Renal cortex interstitium (tissue), 15 donors: ENCODE measurements at places on chromosomes 7 and 10. TPM values are rescaled to one million over a fixed set of nuclear protein-coding genes. Genes with fewer than 3 reads are reported as not detected.

GRCh38 chr10:105797234-105797890 is 1156.3 kb downstream of the SORCS3 start:
- peak; percentile 15 for DNase-seq

- DNase-seq, result peak; percentile 92
Measured at GRCh38 chr10:98414932-98415730, at the start of gene PYROXD2. Gene PYROXD2, minus strand, starts transcription at chr10:98415182. Its CDS starts 47 bp downstream, at chr10:98415135.

- DNase-seq, result no peak
Measured at GRCh38 chr7:54394834-54395233, 147.3 kb upstream of the VSTM2A start.

TMEM236 gene
- 0.29 TPM for polyA plus RNA-seq

DNA sequence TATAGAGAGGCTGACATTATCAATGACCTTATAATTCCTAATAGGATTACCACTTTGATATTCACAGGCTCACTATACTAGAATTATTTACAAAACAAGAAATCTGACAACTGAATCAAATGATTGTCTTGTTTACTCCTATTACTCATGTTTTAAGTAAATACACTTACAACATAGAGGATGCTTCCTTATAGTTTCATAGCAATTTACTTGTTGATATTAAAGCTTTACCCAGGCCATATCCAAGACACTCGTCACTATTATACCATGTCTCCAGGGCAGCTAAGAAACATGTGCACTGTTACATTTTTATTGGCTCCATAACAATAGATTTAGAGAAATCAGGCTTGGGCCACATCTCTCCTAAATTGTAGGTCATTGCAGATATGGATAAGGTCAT is 276.9 kb downstream of the HGF start:
- DNase-seq, result no peak

DNA sequence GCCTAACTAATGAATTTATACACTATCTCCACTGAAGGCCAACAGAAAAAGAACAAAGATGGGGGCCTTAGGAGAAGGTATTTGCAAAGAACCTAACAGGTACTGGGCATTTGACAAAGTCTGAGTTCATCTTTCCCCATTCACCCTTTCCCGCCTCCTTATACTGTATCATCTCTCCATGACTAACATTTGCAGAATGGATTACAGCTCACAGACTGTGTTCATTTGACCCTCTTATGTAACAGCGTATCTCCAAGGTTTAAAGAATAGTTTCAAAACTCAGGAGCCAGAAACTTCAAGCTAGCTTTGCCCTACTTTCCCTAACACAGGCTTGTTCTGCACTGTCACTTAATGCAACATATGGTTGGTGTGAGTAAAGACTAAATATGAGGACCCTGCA is 238.7 kb upstream of the CELF2 start:
- no peak for DNase-seq

GRCh38 chr7:44077061-44077460 is 5.3 kb downstream of the POLM start:
- DNase-seq, result no peak

DNA sequence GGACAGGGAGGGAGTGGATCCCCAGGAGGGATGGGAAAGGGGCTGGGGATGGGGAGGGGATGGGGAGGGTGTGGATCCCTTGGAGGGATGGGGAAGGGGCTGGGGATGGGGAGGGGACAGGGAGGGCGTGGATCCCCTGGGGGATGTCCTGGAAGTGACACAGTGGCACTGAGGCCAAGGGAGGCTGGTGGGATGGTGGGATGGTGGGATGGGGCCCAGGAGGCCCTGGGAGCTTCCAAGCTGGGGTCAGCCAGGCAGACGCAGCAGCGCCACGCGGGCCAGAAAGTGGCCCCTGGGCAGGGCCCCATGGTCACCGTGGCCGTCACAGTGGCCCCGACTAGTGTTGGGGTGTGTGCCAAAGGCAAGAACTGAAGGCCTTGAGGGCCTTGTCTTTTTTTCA is 67.8 kb downstream of the INPP5A start:
- no peak for DNase-seq

FGFR2 gene
- polyA plus RNA-seq, result 86.5 TPM

GRCh38 chr7:157151626-157152339 is 13.1 kb downstream of the UBE3C start:
- DNase-seq, result no peak

LIPK gene
- polyA plus RNA-seq, result not detected

DNA sequence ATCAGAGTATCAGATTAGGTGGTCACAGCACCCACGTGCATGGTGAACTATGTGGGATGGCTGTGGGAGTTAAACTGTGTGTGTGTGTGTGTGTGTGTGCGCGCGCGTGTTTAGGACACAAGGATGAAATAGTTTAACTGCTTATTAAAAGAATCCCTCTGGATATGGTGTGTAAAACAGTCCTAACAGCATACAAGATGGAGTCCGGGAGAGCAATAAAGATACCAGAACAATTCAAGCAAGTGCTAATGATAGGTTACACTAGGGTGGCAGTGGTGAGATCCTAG is 202.2 kb downstream of the IPMK start:
- DNase-seq, result no peak

DNA sequence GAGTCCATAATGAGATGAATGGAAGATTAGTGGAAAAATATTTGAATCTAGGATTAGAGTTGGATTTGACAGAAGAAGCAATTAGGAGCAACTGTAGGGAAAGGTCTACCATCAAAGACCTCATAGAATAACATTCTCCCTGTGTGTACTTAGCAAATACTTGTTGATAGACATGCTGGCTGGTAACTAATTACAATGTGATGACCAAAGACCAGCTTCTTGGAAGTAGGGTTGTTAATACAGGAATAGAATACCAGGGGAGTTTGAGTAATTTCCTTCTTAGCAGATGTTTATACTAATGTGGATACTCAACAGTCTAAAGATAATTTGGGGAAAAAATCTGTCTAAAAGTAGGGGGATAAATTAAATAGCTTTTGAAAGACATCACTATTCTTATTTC is 357.5 kb upstream of the BMPER start:
- no peak for DNase-seq

ELAPOR2 gene
- 6.9 TPM for polyA plus RNA-seq

DNA sequence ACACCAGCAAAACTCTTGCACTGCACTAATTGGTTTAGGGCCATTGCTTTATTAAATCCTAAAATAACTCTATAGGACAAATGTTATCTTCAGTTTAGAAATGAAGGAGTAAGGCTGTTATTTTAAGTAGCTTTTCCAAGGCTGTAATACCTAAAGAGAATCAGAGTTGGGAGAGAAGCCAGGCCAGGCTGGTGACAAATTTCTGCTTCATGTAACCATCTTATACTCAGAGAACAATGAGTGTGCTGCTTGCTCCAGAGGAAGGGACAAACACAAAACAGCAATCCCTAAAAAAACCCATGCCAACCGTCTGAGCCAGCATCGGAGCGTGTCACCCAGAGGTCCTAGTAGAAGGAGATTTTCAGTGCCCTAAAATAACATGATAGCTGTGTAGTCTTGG is 49.7 kb upstream of the TARP start:
- no peak for DNase-seq

DNA sequence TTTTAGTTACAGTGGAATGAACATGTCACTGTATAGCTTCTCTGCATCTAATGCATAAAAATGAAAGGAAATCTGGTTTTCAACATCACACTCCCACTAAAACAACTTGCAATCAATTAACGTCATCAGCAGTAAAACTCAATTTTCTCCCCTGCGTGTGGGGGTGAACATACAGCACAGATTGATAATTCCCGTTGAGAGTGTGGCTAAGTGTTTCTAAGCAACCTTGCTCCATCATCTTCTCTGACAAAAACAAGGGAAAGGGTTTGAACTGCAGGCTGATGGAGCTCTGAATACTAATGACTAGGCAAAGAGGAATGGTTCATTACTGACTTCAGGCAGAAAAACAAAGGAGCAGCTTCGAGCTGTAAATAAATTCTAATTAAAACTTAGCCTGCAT is 238.3 kb downstream of the PARD3 start:
- DNase-seq, result no peak

- DNase-seq, result no peak
Measured at GRCh38 chr7:131096267-131096927, 231.3 kb upstream of the MKLN1 start.

- DNase-seq, result no peak
Measured at GRCh38 chr10:50358925-50359687, 107.8 kb upstream of the ASAH2 start.

- no peak for DNase-seq
Measured at GRCh38 chr7:18393465-18394118, 102.0 kb upstream of the HDAC9 start.

GRCh38 chr10:110355141-110355831 is 50.6 kb upstream of the SMNDC1 start:
- DNase-seq, result no peak

- no peak for DNase-seq
Measured at GRCh38 chr7:64907641-64908326, 4.7 kb downstream of the ZNF273 start.

- no peak for DNase-seq
Measured at GRCh38 chr7:124130-124949, 68.0 kb upstream of the FAM20C start.

LRIT1 gene
- not detected for polyA plus RNA-seq

DNTT gene
- 0.20 TPM for polyA plus RNA-seq

DNA sequence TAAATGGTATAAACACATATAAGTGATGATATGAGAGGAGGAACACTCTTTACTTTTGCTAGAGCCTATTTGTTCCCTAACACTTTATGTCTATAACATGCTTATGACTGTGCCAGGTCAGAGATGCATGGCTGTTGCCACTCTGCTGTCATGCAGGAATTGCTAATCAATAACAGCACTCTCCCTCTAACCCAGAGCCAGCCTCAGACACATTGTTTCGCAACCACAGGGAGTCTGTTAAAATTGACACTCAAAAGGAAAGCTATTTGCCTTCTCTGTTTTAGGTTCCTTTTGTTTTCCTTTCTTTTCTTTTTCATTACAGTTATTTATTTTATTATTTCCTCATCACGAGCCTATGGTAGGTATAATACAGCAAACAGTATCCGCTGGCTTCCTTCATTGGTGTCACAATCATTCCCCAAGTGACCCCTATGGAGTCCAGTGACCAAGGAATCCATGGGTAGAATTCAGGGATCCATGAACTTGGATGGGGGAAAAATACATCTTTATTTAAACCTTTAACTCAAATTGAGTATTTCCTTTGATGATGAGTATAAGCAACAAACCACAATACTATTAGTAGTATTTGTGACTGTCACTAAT is 6.8 kb downstream of the PON2 start:
- DNase-seq, result no peak

GRCh38 chr10:128124813-128125403 is 1.3 kb downstream of the MKI67 start:
- DNase-seq, result no peak

CDH23 gene
- 0.78 TPM for polyA plus RNA-seq

AKR1E2 gene
- 5.3 TPM for polyA plus RNA-seq

- no peak for DNase-seq
Measured at GRCh38 chr10:120075349-120075748, 182.8 kb downstream of the SEC23IP start.

DNA sequence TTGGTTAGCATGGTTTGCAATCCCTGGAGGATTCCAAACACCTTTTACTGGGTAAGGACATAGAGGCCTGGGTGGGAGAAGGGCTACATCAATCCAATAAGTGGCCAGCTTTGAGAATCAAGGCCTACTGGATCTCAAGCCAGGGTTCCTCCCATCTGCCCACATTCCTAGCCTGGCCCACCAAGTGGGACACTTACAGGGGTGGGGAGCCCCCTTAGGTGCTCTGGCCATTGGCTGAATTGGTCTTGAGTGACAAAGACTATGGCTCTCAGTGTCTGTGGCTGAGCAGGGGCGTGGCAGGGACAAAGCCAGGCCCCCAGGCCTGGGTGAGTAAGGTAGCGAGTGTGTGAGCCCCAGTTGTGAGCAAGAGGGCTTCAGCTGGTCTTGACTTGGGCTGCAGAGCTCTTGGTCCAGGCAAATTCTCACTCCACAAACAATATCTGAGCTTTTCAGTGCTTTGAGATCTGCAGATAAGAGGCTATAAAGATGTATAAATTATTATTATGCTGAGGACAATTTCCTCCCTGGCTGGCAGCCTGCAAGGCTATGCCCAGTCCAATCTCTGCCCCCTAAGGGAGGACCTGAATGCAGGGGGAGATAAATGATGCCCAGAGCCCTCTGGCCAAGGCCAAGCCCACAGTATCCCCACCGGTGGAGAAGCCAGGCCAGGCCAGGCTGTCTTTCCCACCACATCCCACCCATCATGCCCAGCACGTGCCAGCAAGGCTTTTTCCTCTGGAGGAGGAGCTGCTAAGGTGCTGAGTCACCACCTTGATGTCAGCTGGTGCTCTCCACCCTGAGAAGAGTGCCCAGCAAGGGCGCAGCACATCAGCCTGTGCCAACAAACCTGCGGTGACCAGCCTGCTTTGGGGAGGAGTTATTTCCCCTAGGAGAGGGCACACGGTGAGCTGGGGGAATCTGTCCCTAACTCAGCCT is 80.7 kb upstream of the DUSP5 start:
- DNase-seq, result no peak

BZW2 gene
- 74.7 TPM for polyA plus RNA-seq

DNA sequence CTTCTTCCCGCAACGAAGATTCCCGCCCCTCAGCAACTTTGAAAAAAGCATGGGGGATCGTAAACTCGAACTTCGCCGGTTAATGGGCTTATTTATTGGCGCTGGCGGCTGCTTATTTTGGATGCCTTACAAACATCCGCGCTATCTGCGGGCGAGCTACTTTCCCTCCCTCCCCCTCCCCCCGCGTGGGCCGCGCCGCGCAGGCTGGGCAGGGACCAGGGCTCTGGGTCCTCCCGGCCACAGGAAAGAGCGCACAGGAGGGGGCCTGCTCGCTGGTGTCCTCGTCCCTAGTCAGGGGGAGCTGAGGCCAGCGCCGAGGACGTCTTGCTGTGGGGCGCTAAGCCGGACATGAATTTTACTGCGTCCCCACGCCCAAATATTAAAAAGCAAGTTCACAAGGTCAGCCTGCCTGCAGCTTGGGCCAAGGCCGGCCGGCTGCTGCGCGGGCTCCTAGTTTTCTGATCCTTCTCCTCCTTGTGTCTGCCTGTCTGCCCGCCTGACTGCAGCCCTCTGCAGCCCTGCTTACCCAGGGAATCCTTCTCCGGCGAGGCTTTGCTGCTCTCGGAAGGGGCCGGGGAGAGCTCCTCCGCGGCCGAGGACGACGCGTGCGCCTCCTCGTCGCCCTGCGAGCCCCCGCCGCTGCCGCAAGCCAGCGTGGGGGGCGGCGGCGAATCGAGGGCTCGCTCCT is 1.2 kb downstream of the HOXA10 start:
- no peak for DNase-seq

GRCh38 chr10:12367272-12367671 is 17.9 kb downstream of the CAMK1D start:
- DNase-seq, result no peak

DNA sequence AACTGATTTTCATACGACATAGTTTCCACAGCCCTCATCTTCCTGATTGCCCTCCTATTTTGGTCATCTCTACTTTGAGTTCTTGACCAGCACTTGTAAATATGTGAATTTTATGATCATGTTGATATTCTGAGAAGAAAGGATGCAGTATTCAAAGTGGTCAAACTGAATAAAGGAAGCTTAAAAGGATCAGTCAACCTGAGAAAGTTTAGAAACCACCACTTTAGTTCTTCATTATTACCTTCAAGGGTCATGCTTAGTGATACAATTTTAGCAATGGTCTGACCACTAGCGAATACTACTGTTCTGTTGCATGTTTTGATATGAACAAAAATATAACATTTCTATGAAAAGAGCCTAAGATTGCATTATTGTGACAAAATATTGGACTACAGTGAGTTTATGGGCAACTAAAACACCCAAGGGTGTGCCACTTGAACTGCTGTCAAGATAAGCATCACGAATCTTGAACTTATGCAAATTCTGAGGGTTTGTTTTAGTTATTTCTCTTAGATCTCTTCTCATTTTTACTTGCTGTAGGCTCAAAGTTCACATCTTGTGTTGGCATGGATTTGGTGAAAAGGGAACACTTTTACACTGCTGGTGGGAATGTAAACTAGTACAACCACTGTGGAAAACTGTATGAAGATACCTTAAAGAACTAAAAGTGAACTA is 247.7 kb downstream of the IPMK start:
- DNase-seq, result no peak
